ENCODE measurements at places on chromosomes 12 and 14.

GRCh38 chr14:79493081-79493645 lies 718.1 kb downstream of the DIO2 start:
- no peak for DNase-seq

- no peak for DNase-seq
These were observed 376.5 kb upstream of the GARIN6 start for GRCh38 chr12:99271071-99271470.

- no peak for DNase-seq
These were observed 20.0 kb upstream of the IFNG-AS1 start for GRCh38 chr12:67969134-67969802.

- DNase-seq, result no peak
These were observed 455.3 kb upstream of the ATP2B1 start for GRCh38 chr12:90163975-90164374.

DNA sequence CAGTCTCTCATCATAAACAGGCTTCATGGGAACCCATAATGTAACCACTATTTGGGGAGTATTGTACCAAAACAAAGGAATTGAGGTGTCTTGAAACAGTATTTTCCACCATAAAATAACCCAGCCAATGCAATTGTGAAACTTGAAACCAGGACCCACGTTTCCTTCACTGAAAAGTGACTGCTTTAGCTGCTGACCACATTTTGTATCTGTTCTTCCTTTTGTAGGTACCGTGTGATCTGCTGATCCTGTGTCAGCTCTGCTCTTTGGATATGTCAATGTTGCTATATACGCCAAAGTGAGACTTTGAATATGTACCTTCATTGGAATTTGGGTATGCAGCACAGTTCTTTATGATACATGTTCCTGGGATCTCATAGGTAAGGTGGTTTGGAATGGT lies 95.1 kb upstream of the CNTN1 start:
- DNase-seq, result no peak

GRCh38 chr12:51012570-51013236 lies 13.5 kb downstream of the SLC11A2 start:
- DNase-seq, result no peak

- peak; percentile 84 for DNase-seq
These were observed 8.3 kb downstream of the PLD4 start for GRCh38 chr14:104932676-104933631.

DNA sequence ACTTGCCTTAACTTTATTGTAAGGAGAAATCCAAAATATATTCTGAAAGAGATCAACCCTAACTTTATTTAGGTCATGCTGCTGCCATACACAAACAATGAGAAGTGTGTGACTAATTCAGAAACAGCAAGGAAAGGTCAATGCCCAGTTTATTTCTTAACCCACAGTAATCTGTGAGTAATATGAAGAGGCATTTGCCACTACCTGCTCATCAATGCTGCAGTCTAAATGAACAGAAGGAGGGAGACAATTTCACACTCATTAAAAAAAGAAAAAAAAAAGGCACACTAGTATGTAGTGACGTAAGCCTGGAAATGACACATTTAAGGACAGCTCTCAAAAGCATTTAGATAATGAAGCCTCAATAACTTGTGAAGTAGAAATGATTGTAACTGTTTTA lies 90.5 kb upstream of the FOXN3 start:
- DNase-seq, result no peak

DNA sequence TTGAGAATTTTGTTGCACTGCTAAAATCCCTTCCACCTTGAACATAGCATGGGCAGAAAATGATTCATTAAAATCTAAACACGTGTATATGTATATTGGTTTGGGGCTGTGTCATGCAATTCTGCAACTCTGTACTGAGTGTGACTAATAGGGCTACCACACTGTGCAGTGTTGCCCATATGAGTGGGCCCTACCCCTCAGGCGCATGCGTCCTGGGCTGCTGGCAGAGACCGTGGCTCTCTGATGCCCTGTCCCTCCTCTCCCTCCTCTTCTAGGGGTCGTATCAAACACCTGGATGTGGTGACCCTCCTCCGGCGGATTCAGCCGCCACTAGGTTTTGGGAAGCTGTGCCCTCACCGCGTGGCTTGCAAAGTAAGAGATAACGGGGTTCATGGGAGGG lies 128.4 kb upstream of the FKBP4 start:
- DNase-seq, result no peak

DNA sequence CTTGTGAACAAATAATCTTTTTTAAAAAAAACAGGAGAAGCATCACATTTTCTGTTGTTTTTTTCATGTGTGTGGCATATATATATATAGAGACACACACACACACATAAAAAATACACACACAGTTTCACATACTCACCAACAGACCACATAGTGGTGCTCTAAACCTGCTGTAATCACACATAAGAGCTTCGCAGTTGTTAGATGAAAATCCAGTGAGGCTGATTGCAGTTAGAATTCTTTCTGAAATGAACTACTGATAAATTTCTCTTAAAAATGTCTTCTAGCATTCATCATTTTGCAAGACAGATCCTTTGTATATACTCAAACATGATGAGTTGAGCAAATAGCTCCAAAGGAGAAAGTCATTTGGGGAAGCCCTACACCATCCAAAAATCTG lies 434.3 kb upstream of the STXBP6 start:
- no peak for DNase-seq

DNA sequence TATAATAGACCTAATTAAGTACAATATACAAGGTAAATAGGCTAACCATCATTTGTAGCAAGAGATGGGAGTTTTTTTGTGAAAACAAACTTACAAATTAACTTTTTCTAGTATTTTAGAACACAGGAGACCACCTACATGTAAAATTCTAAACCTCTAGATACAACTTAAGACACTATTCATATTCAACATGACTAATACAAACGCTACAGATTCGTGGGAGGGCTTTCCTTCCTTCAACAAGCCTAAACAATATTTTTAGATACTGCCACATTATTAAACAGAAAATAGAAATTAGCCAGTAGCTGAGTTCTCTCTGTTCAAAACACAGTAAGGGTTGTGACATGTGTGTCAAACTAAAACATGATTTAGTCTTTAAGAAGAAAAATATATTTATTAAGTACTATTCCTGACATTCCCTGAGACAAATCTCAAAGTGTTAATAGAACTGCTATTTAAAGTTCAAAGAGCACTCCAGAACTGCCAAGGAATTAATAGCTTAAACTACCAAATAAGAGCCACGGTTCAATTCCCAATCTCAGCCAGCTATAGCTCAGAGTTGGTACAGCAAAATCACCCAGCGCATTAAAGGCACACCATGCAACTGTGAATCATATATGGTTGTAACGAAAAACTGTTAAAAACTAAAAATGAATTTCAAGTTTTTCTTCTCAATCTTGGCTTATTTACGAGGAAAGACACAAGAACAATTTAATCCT lies 10.7 kb downstream of the MED13L start:
- DNase-seq, result no peak

DNA sequence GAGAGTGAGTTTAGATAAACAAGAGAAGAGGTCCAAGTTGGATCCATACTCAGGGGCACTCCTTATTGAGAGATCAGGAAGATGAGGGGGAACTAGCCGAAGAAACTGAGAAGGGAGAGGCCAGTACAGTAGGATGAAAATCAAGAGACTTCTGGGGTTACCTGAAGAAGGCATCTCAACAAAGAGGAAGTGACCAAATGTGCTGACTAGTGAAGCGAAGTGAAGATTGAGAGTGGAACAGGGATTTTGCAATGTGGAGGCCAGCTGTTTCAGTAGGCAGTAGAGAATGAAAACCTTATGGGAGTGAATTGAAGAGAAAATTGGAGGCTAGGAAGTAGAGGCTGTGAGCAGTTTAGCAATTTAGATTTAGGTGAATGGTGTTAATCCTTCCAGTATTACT lies 153.0 kb downstream of the SYNE2 start:
- no peak for DNase-seq

DNA sequence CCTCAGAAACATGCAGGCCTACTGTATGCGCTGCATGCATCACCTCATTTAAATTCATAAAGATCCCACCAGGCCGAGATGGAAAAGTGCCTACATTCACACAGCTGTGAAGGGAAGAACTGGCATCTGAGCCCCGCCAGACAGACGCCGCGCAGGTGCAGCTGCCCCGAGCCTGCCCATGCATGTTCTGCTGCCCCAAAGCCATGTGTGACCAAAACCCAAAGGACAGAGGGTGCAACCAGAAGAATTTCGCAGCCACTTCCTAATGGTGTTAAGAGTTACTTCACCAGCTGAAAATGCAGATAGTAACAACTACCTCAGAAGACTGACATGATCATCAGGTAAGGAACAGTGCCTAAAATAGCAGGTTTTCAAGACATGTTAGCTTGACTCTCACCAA lies 13.5 kb upstream of the KRT8 start:
- DNase-seq, result no peak

DNA sequence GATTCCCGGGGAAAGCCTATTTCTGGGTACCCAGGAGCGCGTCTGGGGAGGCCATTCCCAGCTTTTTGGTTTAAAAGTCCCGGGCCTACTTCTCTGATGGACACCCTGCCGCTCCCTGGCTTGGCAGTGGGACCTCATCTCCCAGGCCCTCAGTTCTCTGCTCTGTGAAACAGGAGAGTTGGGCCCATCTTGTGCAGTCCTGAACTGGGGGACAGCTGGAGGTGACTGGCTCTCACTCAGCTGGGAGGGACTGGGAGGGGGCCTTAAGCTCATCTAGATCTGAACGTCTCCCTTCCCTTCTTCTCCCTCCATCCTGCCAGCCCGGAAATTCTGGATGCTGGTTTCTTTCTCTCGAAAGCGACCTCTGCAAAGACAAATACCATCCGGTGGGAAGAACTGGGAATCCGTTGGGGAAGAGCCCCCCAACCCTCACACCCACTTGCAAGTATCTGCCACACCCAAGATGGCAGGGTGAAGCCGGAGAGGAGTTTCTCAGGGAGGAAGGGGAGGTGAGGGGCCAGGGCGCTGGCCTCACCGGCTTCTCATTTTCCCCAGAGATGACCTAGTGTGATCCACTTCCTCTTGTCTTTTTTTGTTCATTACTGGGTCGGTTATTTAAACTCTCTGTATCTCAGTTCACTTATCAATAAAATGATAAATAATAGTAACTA lies 1.4 kb downstream of the RIN3 start:
- no peak for DNase-seq

- no peak for DNase-seq
These were observed 357.3 kb upstream of the MIS18BP1 start for GRCh38 chr14:45610318-45610717.

GRCh38 chr14:32202998-32203882 lies at the start of gene RNU6-8:
RNU6-8 (minus strand) TSS chr14:32203269.
- peak; percentile 81 for DNase-seq

DNA sequence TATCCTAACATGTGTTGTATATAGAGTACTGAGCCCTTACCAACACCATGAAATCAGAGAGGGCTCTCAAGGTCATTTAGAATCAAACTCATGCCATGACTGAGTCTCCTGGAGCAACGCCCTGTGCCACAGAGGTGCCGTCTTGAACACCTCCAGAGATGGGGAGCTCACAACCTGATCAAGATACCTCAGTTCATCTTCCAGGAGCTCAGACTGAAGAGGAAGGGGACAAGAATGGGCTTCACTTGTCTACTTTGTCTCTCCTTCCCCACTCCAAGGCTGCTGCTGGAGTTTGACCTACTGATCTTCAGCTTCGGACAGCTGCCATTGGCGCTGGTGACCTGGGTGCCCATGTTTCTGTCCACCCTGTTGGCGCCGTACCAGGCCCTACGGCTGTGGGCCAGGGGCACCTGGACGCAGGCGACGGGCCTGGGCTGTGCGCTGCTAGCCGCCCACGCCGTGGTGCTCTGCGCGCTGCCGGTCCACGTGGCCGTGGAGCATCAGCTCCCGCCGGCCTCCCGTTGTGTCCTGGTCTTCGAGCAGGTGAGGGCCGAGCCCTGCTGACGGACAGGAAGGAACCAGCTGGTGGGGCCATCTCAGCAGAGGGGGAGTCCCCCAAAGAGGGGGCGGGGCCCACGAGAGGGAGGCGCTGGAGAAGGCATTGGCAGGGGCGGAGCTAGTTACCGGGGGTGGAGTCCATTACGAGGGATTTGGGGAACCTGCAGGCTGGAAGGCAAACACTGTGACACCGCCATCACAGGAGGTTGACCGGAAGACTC lies 12.0 kb downstream of the SOAT2 start:
- DNase-seq, result no peak

- DNase-seq, result no peak
These were observed 364.5 kb downstream of the PDZRN4 start for GRCh38 chr12:41552588-41552987.

GRCh38 chr12:93483151-93483807 lies 16.0 kb downstream of the MRPL42 start:
- DNase-seq, result no peak
